ENCODE measurements at places on chromosomes 12 and 14.

DNA sequence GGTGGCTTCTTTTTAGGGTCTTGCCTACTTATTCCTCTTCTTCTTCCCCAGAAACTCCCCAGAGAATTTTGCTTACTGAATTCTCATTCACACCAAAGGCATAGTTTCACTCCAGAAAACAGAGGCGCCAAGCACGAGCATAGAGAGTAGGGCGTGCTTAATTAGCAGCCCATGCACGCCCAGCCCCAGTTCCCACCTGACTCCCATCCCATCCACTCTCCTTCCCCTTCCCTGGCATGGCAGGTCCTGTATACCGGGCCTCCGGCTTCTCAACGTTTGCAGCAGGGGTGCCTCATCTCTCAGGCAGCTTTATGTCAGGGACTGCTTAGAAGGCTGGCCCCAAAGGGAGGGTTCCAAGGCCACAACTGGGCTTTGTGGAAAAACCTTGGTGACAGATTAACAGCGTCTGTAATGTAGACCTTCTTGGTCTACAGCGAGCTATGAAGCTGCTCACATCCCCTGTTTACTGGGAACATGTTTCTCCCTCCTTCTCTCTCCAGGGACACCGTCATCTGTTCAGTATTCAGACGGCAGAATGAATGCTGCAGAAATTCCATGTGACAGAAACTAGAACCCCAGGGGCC lies 62.7 kb downstream of the ACTN1 start:
- DNase-seq, result no peak

GRCh38 chr12:92502417-92503028 lies 200.3 kb upstream of the PLEKHG7 start:
- DNase-seq, result no peak

- no peak for DNase-seq
Observed at GRCh38 chr14:49249022-49249421, 337.2 kb downstream of the RPS29 start.

- DNase-seq, result no peak
Observed at GRCh38 chr12:95115641-95116040, 42.2 kb upstream of the NR2C1 start.

- DNase-seq, result no peak
Observed at GRCh38 chr12:109304485-109304884, 4.6 kb downstream of the FOXN4 start.

DNA sequence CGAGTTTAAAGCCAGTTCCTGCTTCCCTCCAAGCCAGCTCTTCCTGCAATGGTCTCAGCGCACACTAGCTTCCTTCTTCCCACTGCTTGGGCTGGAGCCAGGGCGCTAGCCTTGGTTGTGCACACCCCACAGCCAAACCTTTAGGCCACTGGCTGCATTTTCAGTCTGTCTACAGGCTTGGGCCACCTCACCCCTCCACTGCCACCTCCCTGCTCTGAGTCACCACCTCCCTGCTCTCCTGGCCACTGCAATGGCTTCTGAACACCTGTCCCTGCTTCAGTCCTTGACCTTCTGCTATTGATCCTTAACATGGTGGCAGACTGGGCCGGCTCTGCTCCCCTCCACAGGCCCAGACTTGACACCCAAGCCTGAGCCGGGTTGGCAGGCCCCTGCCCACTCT lies 151.1 kb downstream of the RBM19 start:
- no peak for DNase-seq

Measured in central memory CD8-positive, alpha-beta T cell (primary cell).